ENCODE measurements at places on chromosomes 3 and 15.

GRCh38 chr3:127760361-127760760, 62.0 kb downstream of the MGLL start:
- no peak overlapping the region for H3K27ac ChIP-seq
- H3K27me3 ChIP-seq, result no peaks in the 10 kb centered on the region
- H3K4me3 ChIP-seq, result no peak overlapping the region
- DNase-seq, result no peak
- H3K36me3 ChIP-seq, result no peaks in the 10 kb centered on the region
- H3K4me1 ChIP-seq, result peaks cover 14% of the 10 kb centered on the region

- H3K36me3 ChIP-seq, result no peaks in the 10 kb centered on the region
- DNase-seq, result peak; percentile 77
- H3K4me1 ChIP-seq, result 0 out of 2 replicates have a peak, but pooled peaks cover 6% of the 10 kb centered on the region
- no peak overlapping the region for H3K27ac ChIP-seq
- no peak overlapping the region for H3K4me3 ChIP-seq
- 0 out of 2 replicates have a peak, but pooled peaks cover 9% of the 10 kb centered on the region for H3K27me3 ChIP-seq
These were observed 60.0 kb upstream of the SEC13 start for GRCh38 chr3:10380906-10381305.

GRCh38 chr15:85477730-85478129, 97.3 kb downstream of the AKAP13 start:
- no peaks in the 10 kb centered on the region for H3K27me3 ChIP-seq
- no peak overlapping the region for H3K27ac ChIP-seq
- peaks cover 74% of the 10 kb centered on the region for H3K4me1 ChIP-seq
- peak; percentile 64 for DNase-seq
- H3K36me3 ChIP-seq, result no peaks in the 10 kb centered on the region
- H3K4me3 ChIP-seq, result no peak overlapping the region

GRCh38 chr15:87362531-87362930, 894.0 kb downstream of the NTRK3 start:
- H3K4me3 ChIP-seq, result no peak overlapping the region
- H3K4me1 ChIP-seq, result peaks cover 14% of the 10 kb centered on the region
- no peak overlapping the region for H3K27ac ChIP-seq

GRCh38 chr3:66483409-66483906, 17.4 kb downstream of the LRIG1 start:
- peaks cover 47% of the 10 kb centered on the region for H3K4me1 ChIP-seq
- no peak overlapping the region for H3K4me3 ChIP-seq
- DNase-seq, result peak; percentile 41
- no peaks in the 10 kb centered on the region for H3K36me3 ChIP-seq
- 0 out of 2 replicates have a peak overlapping the region, but pooled peaks have one; percentile 16 for H3K27ac ChIP-seq
- H3K27me3 ChIP-seq, result no peaks in the 10 kb centered on the region

DNA sequence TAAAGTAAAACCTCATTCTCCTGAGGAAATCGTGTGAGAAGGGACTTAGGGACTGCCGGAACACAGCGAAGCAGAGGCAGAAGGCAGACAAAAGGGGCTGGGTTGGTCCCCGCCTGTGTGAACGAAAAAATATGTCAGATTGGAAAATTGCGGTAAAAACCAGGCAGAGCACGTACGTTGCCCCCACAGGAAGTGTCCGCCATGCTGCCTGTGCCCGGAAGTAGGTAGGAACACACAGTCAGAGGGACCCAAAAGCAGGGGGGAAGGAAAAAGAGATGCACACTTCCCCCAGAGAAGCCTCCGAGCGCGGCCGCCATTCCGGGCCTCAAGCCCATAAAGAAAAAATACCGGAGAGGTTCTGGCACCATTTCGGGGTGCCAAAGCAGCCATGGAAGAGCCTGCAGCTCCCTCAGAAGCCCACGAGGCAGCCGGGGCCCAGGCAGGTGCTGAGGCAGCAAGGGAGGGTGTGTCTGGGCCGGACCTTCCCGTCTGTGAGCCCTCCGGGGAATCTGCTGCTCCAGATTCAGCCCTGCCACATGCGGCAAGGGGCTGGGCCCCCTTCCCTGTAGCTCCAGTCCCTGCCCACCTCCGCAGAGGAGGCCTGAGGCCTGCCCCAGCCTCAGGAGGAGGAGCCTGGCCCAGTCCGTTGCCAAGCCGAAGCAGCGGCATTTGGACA, at the start of gene MKRN3:
Gene MKRN3 (plus strand): TSS at position 280 of the 676 bp plus-strand sequence. CDS start 109 bp downstream, at position 389.
- H3K27me3 ChIP-seq, result no peaks in the 10 kb centered on the region
- H3K4me1 ChIP-seq, result no peaks in the 10 kb centered on the region
- peak; percentile 51 for DNase-seq
- no peak within 1 kb of the TSS for H3K27ac ChIP-seq
- peak within 1 kb of the TSS; percentile 52 for H3K4me3 ChIP-seq

GRCh38 chr3:122092460-122093165, 37.5 kb downstream of the CD86 start:
- H3K36me3 ChIP-seq, result no peaks in the 10 kb centered on the region
- peak; percentile 66 for DNase-seq
- H3K4me3 ChIP-seq, result no peak overlapping the region
- H3K4me1 ChIP-seq, result no peaks in the 10 kb centered on the region

DNA sequence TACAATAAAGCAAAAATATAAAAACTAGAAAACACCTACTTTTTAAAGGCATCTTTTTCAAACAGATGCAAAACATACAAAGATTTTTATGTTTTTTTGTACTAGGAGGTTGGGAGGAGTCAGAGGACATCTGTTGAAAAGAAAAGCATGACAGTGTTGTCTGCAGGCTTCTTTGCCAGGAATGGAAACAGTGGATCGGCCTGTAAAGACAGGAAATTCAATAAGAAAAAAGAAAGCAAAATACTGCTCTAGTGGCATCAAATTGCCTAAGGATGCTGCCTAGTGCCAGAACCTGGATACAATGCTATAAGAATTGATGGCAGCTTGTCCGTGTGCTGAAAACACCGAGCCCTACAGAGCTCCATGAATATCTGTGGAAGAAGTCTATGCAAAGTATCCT, 69.9 kb downstream of the TBC1D5 start:
- peak; percentile 20 for DNase-seq
- no peaks in the 10 kb centered on the region for H3K27me3 ChIP-seq
- H3K4me1 ChIP-seq, result no peaks in the 10 kb centered on the region
- no peaks in the 10 kb centered on the region for H3K36me3 ChIP-seq

- H3K27me3 ChIP-seq, result no peaks in the 10 kb centered on the region
- no peak overlapping the region for H3K27ac ChIP-seq
These were observed 173.0 kb upstream of the ROBO2 start for GRCh38 chr3:76866729-76867408.

- DNase-seq, result no peak
- no peaks in the 10 kb centered on the region for H3K36me3 ChIP-seq
- H3K4me3 ChIP-seq, result no peak overlapping the region
- H3K27me3 ChIP-seq, result no peaks in the 10 kb centered on the region
- no peak overlapping the region for H3K27ac ChIP-seq
These were observed 44.9 kb upstream of the PLXNA1 start for GRCh38 chr3:126937973-126938372.

DNA sequence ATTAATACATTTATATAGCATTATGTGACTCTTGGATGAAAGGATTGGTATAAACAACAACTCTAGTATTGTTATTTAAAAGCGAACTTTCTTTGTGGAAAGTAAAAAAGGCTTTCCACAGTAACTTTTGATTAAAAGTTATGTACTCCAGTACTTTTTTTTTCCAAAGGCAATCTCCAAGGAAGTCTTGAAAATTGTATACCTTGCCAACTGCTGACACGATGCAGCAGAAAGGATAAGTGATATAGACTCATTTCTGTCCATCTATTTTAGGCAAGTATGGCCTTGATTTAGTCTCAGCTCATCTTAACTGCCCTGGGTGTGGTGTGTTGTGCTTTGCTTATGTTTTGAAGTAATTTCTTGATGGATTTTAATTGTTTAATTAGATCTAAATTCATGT, 79.7 kb downstream of the OTOL1 start:
- DNase-seq, result no peak
- H3K36me3 ChIP-seq, result no peaks in the 10 kb centered on the region
- no peak overlapping the region for H3K27ac ChIP-seq
- H3K4me1 ChIP-seq, result no peaks in the 10 kb centered on the region
- no peaks in the 10 kb centered on the region for H3K27me3 ChIP-seq
- H3K4me3 ChIP-seq, result no peak overlapping the region

DNA sequence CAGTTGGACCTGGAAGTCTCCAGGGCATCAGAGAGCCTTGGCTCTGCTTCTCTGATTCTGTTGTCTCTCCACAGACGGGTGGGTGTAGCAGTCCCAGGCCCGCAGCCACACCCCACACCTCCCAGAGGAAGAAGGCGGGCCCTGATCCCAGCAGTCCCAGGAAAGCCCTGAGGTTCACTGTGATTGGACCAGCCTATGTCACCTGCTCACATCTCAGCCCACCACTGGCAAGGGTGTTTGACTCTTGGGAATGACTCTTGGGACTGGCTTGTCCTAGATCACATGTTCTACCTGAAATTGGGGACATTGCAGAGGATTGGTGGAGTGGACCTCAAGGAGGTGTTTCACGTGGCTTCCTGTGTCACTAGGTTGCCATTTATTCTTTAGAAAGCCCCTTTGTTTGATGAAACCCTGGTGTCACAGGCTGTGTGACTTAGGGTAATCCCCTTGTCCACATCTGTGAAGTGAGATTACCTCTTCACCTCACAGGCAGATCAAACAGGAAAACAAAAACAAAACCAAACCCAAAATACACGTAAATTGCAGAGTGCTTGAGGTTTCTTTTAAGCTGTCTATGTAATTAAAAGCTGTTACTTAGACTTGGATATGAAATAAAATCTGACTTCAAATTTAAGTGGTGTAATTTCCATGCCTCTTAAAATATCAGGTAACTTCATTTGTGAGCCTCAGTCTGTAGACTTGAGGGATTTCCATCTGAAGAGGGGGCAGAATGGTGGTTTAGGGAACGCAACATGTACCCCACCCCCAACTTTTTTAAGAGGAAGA, 26.7 kb downstream of the FLNB start:
- no peaks in the 10 kb centered on the region for H3K36me3 ChIP-seq
- DNase-seq, result no peak
- peaks cover 40% of the 10 kb centered on the region for H3K4me1 ChIP-seq
- H3K27me3 ChIP-seq, result no peaks in the 10 kb centered on the region
- H3K27ac ChIP-seq, result peak overlapping the region; percentile 64

DNA sequence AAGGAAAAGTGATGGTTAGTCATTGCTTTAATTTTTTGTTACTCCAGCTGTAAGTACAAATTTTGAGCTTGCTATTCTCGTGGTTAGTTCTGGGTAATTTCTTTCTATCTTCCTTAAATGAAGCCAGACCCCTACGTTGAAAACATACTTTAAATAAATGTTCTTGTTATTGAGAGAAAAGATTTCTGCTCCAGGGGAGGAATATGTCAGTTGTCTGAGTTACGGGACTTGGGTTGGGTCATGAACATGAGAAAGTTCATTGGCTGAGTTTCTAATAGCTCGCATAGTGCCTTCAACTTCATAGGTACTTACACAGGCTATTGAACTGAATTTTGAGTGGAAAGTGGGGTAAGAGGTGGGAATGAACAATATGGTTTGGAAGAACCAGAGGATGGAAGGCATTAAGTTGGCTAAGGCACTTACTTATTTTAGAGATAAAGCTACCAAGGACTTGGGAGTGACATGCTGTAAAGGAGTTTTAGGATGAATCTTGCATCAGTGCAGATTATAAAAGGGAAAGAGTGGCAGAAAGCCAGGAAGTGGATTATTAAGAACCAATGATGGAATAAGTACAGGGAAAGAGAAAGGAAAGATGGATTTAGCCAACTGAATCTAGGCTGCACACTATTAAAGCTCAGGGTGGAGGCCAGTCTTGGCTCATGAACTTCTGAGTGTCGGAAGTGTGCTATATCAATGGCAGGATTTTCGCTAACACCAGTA, 1.4 kb downstream of the RPSA start:
- H3K36me3 ChIP-seq, result peaks cover 48% of the 10 kb centered on the region
- peak overlapping the region; percentile 86 for H3K4me3 ChIP-seq
- DNase-seq, result peak; percentile 38
- H3K27ac ChIP-seq, result peak overlapping the region; percentile 81

DNA sequence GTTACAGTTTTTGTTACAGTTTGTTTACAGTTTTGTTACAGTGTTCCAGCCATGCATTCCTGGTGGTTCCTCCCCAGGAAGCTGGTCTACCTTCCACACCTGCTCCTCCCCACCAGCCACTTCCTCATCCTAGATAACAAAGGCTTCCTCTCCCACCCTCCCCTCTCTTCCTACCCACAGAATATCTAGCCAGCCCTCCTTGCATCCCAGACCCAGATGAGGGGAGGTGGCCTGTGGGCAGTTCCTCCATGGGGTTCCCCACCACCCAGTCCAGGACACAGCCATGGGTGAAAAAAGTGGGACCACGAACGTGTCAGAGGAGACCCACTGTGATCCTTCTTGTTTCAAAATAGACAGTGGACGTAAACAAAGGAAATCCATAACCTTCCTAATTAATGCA, 122.8 kb upstream of the ABHD17C start:
- peaks cover 11% of the 10 kb centered on the region for H3K36me3 ChIP-seq
- H3K27me3 ChIP-seq, result no peaks in the 10 kb centered on the region
- no peak overlapping the region for H3K4me3 ChIP-seq
- DNase-seq, result no peak
- peaks cover 7% of the 10 kb centered on the region for H3K4me1 ChIP-seq

GRCh38 chr3:106268696-106269095, 399.9 kb upstream of the CBLB start:
- H3K36me3 ChIP-seq, result no peaks in the 10 kb centered on the region
- no peak overlapping the region for H3K4me3 ChIP-seq
- no peak for DNase-seq
- H3K4me1 ChIP-seq, result no peaks in the 10 kb centered on the region

- H3K36me3 ChIP-seq, result no peaks in the 10 kb centered on the region
- H3K27me3 ChIP-seq, result no peaks in the 10 kb centered on the region
- peaks cover 8% of the 10 kb centered on the region for H3K4me1 ChIP-seq
- peak; percentile 78 for DNase-seq
- no peak overlapping the region for H3K27ac ChIP-seq
These were observed 26.8 kb downstream of the ESYT3 start for GRCh38 chr3:138461246-138461645.

GRCh38 chr3:90011131-90011530, 903.7 kb downstream of the EPHA3 start:
- no peaks in the 10 kb centered on the region for H3K36me3 ChIP-seq
- H3K4me3 ChIP-seq, result no peak overlapping the region
- H3K4me1 ChIP-seq, result peaks cover 6% of the 10 kb centered on the region
- no peaks in the 10 kb centered on the region for H3K27me3 ChIP-seq
- no peak overlapping the region for H3K27ac ChIP-seq
- no peak for DNase-seq

DNA sequence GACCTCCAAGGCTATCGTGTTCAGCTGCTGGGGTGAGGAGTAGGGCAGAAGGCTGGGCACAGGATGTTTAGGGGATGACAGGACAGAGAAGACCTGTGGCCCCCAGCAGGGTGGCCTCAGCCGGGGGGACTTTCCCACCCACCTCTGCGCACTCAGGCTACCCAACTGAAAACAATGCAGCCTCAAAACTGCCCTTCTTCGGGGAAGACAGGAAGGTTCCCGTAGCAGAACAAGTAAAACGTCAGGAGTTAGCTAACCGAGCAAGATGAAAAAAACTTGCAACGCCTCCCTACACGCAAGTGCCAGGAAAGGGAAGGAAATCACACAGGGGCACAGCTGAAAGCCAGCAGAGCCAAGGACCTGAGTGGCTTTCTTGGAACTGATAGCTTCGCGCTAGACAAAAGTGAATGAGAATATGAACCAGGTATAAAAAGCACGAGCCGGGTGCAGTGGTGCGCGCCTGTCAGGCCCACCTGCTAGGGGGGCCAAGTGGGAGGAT, 38.4 kb upstream of the FURIN start:
- no peaks in the 10 kb centered on the region for H3K27me3 ChIP-seq
- no peak overlapping the region for H3K4me3 ChIP-seq
- no peak for DNase-seq
- no peak overlapping the region for H3K27ac ChIP-seq
- H3K36me3 ChIP-seq, result no peaks in the 10 kb centered on the region

GRCh38 chr3:158273656-158274055, 163.8 kb downstream of the RSRC1 start:
- no peak overlapping the region for H3K4me3 ChIP-seq
- H3K27me3 ChIP-seq, result no peaks in the 10 kb centered on the region
- DNase-seq, result no peak
- H3K36me3 ChIP-seq, result no peaks in the 10 kb centered on the region
